ENCODE measurements at places on chromosomes 2 and 18. TPM values are rescaled to one million over a fixed set of nuclear protein-coding genes. Genes with fewer than 3 reads are reported as not detected.

DNA sequence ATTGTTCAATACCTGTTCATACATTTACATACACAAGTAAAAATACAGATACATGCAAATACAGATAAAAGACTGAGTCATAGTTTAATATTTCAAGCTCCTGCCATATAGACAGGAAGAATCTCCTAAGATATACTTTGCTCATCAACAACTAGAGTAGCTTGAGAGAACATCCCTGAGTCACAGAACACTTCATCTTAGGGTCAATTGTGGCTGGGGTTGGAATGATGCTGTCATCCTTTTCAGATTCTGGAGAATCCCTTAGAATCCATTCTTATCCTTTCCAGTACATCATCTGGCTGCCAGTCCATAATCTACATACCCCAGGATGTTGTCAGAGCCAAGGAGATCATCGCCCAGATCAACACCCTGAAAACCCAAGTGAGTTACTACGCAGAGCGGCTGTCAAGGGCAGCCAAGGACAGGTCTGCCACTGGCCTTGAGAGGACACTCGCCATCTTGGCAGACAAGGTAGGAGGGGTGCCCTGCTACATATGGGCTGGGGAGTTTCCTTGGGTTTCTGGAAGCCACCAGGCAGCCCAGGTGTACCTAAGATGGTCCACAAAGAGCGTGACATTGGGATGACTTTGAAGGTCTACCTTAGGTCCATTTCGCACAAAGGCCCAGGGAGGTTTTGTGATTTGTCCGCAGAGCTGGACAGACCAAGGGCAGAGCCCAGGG is 55.7 kb downstream of the COA5 start:
- DNase-seq, result no peak

DNA sequence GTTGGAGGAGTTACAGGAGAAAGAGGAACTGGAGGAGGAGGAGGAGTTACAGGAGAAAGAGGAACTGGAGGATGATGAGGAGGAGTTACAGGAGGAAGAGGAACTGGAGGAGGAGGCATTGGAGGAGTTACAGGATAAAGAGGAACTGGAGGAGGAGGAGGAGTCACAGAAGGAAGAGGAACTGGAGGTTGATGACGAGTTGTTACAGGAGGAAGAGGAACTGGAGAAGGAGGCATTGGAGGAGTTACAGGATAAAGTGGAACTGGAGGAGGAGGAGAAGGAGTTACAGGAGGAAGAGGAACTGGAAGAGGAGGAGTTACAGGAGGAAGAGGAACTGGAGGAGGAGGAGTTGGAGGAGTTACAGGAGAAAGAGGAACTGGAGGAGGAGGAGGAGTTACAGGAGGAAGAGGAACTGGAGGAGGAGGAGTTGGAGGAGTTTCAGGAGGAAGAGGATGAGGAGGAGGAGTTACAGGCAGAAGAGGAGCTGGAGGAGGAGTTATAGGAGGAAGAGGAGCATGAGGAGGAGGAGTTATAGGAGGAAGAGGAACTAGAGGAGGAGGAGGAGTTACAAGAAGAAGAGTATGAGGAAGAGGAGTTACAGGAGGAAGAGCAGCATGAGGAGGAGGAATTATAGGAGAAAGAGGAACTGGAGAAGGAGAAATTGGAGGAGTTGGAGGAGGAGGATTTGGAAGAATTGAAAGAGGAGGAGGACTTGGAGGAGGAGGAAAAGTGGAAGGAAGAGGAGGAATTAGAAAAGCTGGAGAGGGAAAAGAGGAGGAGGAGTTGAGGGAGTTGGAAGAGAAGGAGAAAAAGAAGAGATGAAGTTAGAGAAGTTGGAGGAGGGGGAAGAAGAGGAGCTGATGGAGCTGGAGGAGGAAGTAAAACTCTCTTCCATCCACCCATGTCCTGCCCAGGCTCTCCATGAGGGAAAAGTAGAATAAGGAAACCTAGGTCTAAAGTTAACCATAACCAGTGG is 37.2 kb downstream of the CLASP1 start:
- no peak for DNase-seq

DNA sequence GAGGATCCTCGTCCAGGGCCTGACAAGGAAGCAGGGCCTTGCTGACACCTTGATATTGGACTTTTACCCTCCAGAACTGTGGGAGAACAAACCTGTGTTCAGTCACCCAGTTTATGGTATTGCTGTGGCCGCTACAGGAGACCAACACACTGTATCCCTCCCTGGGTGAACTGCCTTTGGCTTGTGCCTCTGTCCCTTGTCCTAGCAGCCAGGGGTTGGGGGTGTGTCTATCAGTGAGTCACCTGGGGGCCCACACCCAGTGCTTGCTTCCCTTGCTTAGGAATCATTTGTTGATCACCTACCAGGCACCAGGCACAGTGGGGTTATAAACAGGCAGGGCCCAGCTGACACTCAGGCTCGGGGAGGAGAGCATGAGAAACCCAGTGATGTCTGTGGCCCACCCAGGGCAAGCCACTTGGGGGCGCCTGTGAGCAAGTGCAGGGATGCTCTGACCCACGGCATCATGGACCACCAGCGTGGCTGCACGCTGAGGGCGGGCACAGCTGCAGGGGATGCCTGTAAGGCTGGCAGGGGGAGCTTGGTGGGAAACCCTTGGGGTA is 17.1 kb downstream of the TMEM185B start:
- no peak for DNase-seq

DNA sequence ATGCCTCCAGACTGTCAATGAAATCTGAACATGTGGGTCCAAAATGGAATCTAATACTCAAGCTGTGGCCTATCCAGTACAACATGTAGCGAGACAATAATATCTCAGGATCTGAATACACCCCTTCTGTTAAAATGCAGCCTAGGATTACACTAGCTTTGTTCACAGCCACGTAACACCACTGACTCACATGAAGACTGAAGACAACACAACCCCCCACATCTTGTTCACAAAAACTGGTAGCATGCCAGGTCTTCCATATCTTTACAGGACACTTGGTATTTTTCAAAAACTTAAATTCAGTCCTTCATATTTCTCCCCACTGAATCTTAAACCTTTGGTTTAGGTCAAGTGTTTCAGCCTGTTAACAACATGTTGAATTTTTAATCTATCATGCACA is 84.2 kb downstream of the SLC8A1 start:
- no peak for DNase-seq

DNA sequence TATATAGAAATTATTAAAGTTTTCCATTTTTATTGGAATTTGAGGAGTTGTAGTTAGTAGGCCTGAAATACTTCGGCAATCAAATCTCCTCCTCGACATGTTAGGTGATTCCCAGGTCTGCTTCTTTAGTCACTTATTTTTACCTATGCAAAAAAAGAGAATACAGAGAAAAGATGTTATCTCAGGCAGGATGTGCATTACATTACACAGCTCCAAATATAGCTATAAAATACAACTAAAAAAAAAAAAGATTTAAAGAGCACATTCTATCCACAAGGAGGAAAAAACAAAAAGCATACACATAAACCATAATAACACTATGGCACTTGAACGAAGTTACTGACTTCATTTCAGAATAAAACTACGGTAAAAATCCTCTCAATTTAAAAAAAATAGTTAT is 8.1 kb downstream of the STK17B start:
- no peak for DNase-seq

- DNase-seq, result no peak
Measured at GRCh38 chr2:209086761-209087160, 337.1 kb upstream of the MAP2 start.

DNA sequence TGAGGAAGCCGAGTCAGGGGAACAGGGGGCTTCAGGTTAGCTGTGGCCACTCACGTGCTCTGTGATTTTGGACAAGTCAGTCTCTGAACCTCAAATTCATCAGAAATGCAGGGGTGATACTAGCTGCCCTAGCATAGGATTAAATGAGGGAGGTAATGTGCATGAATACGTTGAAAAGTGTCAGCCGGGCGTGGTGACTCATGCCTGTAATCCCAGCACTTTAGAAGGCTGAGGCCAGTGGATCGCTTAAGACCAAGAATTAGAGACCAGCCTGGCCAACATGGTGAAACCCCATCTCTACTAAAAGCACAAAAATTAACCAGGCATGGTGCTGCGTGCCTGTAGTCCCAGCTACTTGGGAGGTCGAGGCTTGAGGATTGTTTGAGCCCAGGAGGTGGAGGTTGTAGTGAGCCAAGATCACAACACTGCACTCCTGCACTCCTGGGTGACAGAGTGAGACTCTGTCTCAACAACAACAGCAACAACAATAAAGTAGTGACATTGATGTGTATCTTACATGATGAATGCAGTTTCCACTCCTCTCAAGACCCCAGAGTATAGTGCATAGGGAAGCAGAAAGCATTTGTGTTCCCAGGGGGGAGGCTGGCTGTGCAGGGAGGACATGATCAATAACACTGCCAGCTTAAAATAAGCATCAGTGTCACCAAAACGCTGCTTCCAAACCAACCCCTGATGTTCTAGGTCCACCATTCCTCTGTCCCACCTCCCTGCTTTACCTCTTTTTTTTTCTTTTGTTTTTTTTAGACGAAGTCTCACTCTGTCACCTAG is 68.8 kb downstream of the HNRNPLL start:
- no peak for DNase-seq

DNA sequence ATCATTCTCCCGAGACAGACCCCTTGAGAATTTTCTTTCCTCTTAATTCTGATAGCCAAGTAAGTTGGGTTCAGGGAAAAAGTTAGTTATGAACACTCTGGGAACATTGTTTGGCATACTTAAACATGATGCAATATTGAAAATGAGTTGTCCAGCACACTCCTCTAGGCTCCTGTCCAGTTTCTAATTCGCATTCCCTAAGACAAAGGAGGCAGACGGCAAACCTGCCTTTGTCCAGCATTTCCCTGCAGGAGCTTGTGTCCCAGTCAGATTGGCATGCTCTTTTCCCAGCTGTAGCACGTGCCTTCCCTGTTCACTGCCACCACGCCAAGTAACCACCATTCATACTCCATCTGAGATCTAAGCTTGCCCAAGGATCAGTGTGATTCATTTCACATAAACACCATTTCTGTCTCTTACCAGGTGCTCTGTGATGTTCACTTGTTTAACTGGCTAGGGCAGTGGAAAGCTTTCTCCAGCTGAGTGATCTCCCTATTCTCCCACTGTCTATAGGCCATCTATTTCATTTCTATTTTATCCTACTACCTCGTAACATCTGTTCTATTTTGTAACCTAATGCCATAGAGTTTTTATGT is 150.0 kb upstream of the EPB41L3 start:
- DNase-seq, result no peak

- no peak for DNase-seq
Measured at GRCh38 chr2:54240515-54241469, 15.2 kb downstream of the TSPYL6 start.

- DNase-seq, result no peak
Measured at GRCh38 chr2:44397447-44398175, 35.9 kb downstream of the CAMKMT start.

DNA sequence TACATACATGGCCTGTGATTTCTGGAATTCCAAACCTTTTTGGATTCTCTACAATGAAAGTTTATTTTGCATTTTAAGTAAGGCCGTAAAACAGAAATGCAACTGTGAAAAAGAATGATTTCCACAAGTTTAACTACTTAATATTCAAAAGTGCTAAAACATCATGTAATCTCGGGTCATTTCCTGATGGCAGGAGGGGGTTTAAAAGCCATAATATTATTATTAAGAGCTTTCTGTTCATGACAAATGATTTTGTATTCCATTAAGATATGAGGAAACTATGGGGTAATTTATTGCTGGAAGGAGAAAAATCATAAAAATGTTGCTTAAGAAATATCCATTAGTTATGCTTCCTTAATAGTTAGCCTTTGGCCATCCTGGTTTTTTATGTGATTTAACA is 65.7 kb downstream of the COL4A3 start:
- DNase-seq, result no peak

DNA sequence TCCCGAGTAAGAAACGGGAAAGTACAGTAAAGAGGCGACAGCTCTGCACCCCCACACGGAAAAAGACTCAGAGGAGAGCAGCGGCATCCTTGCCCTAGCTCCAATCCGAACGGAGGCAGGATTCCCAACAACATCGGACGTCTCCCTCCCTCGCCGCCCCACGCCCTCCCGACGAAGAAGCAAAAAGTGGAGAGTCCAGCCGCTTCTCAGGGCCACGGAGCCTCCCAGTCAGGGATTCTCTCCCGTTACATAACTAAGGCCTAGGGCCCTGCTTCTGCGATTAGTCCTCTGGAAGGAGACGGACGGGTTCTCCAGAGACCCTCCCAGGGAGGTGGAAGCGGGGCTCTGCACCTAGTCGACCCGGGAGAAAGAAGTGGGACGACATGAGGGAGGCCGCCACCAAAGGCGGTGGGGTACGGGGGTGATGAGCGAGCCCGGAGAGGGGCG is 587 bp downstream of the SUMO1 start:
- DNase-seq, result no peak

DNA sequence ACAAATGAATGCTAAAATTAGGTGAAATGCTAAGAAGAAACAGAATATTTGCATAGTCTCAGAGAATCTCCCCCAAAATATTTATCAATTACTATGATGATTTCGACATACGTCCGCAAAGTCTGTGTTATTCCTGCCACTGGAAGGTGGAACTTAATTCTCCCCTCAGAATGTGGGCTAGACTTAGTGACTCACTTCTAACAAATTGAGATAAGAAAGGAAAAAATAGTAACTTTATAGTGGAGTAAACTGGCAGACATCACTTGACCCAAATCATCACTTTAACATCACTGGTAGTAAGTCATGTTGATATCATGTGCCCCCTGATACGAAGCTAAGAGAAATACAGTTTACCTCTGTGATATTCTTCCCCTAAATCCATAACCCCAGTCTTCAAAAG is 23.5 kb downstream of the HADHB start:
- DNase-seq, result no peak

- DNase-seq, result no peak
Measured at GRCh38 chr2:73897934-73898333, 5.1 kb downstream of the ACTG2 start.

DNA sequence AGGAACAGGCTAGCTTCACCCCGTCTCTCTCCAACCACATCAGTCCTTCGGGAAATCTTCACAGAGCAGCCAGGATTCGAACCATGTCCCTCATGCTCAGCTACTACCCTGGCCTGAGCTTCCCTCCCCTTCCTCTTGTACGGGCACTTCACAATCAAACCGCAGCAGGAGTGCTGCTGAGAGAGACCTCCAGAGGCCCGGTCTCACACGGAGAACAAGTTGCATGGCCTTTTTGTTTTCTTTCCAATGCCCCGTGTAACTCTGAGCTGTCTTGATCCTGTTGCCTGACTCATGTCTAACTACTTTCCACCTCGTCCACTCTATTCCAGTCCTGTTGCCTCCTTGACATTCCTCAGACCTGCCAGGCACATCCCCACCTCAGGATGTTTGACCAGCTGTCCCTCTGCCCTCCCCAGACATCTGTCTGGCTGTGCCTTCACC is 25.4 kb downstream of the FBLN7 start:
- no peak for DNase-seq

DNA sequence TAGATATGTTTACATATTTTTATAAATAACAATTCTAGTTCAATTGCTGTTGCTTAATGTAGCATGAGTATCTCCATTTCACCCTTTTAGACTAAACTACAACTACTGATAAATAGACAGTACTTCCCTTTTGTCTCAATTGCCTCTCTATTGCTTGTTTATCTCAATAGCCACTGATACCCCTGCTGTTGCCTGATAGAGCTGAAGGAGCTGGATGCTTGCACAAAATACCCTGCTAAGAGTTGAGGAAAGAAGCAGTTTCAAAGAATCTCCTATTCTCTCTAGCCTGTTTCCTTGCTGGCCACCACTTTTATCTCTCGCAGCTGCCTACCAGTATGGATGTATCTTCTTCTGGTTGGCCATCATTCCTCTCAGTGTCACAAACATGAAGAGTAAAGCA is 16.9 kb upstream of the ZNF804A start:
- DNase-seq, result no peak

- no peak for DNase-seq
Measured at GRCh38 chr2:209441541-209441940, 17.7 kb downstream of the MAP2 start.

The RTKN gene
- 8.3 TPM for polyA plus RNA-seq

The SP140 gene
- 0.29 TPM for polyA plus RNA-seq

The FAM124B gene
- polyA plus RNA-seq, result 0.04 TPM

The COL4A4 gene
- polyA plus RNA-seq, result 0.33 TPM

The RNF125 gene
- polyA plus RNA-seq, result 0.12 TPM

Data from BJ (cell line).